Stimulated activated CD8-positive, alpha-beta memory T cell treated with anti-CD3 and anti-CD28 coated beads, Interleukin-15, amount 100 ng/mL, for 4 hours (primary cell): ENCODE measurements at places on chromosomes 5 and 9.

GRCh38 chr5:79200573-79201183, 35.3 kb upstream of the JMY start:
- no peak for DNase-seq

DNA sequence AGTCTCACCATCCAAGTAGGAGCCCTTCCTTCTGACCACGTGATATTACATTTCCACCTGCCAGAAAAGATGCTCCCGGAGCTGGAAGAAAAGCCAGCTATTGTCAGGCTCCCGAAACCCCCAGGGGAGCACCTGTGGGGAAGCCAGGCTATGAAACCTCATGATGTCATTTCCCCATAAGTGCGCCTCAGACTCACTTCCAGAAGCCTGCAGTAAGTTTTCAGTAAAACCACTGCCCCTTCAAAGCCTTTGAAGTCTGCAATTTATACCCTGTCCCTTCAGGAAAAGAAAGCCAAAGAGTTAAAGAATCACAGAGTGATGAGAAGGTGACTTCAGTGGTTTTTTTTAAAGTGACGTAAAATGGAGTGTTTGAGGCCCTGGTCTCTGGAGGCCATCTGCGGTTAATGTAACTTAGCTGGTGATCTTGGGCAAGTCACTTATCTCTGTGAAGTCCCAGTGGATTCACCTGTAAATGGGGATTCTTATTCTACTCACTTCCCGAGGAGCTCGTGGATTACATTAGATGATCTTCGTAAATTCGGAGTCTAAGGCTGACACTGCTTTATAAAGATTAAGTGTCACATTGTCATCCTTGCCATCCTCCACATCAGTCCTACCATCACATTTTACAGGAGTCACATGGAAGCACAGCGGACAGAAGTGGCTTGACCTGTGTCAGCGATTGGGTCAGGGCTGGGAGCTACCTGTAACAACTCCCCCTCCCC, 2.6 kb upstream of the SEMA6A start:
- no peak for DNase-seq

DNA sequence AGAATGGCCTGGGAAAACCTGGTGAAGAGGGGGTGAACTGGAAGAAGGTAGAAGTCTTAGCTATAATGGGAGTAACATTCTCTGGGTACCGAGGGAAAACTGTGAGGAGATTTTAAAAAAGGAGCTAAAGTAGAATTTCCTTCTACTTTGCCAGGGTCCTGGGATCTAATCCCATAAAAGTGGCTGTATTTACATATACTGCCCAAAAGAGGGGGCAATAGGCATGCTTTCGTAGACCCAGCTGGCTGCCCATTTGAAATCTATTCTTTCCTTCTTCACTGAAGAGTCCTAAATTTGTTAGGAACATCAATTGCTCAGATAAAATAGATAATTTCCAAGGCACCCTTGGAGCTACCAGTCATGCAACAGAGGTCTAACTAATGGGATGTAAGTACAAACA, 159.2 kb downstream of the CDC42SE2 start:
- DNase-seq = no peak

GRCh38 chr5:35804201-35804653, 52.5 kb upstream of the IL7R start:
- no peak for DNase-seq

DNA sequence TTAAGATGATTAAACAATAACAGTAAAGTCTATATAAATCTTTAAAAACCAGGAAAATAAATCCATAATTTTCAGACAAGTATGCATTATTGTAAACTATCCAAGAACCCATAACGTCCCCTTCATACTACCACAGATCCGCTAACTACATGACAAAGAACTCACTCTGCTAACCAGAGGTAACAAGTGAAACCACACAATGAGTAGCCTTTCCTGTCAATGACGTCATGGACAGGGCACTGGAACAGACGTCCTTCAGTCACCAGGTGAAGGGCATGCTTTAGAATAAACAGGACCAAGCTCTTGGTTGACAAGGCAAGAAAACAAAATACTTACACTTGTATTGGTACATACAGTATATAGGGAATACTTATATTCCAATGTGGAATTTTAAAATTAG, 45.2 kb downstream of the RNF130 start:
- no peak for DNase-seq

DNA sequence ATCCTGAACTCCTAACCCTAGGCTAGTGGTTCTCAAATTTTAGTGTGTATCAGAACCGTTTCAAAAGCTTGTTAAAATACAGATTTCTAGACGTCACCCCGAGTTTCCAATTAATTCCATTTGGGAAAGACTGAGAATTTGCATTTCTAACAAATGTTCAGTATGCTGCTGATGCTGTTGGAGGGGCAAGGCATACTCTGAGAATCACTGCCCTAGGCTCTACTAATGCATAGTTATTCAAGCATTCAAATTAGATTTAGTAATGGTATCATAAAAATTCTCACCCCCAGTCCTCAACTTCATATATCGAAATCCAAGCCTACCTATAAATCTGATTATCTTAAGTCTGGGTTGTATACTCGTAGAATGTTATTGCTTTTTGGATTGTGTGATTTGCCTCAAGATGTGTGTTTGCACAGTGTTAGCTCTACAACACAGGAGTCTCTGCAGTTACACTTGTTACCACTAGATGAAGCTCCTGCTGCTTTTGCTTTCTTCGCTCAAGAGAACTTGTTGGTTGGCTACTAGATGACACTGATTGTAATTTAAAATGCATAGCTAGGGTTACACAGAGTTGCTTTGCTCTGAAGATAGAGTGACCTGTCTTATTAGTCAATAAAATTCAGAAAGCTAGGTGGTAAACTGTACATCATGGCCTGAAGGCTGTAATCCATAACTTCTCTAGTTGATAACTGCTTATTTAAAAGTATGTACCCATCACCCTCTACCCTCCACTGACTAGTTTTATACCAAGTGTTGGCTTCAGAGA, 7.5 kb upstream of the ERAP2 start:
- DNase-seq = no peak

- no peak for DNase-seq
These were observed 187.8 kb downstream of the FANCC start for GRCh38 chr9:95129476-95130291.

GRCh38 chr9:38018241-38018957, 50.6 kb downstream of the SHB start:
- DNase-seq = no peak

DNA sequence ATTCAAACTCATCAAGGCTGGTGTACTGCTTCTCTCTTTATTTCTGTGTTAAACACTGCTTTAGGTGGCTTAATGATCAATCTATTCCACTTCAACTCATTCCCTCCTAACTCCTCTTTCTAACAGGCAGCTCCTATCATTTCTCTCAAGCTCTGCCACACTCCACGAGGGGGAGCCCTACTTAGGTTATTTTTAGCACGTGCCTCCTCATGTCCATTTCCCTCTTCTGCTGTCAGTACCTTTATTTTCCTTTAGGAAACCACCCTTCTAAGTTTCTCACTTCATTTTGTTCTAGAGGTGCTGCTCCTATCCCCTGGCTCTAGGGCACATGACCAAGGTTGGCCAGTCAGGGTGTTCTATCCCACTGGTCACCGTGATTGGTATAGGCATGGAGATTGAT, 6.7 kb upstream of the BRINP1 start:
- no peak for DNase-seq

GRCh38 chr5:163567811-163568210, 62.4 kb downstream of the MAT2B start:
- no peak for DNase-seq

- DNase-seq = no peak
These were observed 8.0 kb downstream of the DMXL1 start for GRCh38 chr5:119078861-119079260.

DNA sequence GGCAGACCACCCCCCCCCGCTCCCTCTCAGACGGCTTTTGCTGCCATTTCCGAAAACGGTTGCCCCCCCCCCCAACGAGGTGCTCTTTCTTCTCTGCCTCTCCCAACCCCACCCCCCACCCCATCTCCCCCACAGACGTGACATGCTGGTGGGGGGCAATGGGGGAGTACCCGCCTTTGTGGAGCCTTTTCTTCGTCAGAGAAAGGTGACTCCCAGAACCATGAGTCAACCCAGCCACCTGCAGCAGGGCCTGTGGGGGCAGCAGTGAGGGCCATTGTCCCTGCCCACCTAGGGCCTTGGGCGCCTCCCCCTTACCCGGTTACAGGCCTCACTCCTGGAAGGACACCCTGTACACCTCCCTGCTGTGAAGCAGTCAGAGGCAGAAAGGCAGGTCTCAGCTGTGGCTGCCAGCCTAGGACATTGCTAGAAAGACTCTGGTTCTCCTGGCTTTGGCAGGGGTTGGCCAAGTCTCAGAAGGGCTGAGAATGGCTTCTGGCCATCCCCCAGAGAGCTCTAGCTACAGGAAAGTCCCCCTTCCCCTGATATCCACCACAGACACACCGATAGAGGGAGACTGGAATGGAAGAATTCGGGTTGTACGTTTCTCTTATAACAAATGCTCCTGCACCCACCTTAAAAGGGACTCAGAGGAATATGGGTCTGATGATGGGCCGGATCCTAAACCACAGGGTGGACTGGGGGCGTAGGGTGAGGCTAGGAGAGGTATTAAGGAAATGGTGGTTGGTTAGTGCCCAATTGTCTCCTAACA, 2.2 kb downstream of the DNAJB5 start:
- no peak for DNase-seq
